Non-pigmented ciliary epithelial cell (primary cell): ENCODE measurements at places on chromosomes 7 and 10.

- DNase-seq, result no peak
Observed at GRCh38 chr10:86017841-86018734, 348.5 kb downstream of the GRID1 start.

- DNase-seq, result no peak
Observed at GRCh38 chr10:6072215-6072934, 10.2 kb upstream of the IL2RA start.

- no peak for DNase-seq
Observed at GRCh38 chr10:30028738-30029030, 30.7 kb downstream of the JCAD start.

GRCh38 chr7:24714676-24715010, 42.6 kb downstream of the GSDME start:
- DNase-seq, result no peak

- no peak for DNase-seq
Observed at GRCh38 chr7:140698477-140698876, 2.0 kb downstream of the NDUFB2 start.

- no peak for DNase-seq
Observed at GRCh38 chr7:103001210-103001609, 73.4 kb downstream of the FBXL13 start.

- DNase-seq, result no peak
Observed at GRCh38 chr10:60271319-60272040, 118.2 kb downstream of the ANK3 start.

- DNase-seq, result no peak
Observed at GRCh38 chr10:15652757-15653156, 67.0 kb downstream of the ITGA8 start.

DNA sequence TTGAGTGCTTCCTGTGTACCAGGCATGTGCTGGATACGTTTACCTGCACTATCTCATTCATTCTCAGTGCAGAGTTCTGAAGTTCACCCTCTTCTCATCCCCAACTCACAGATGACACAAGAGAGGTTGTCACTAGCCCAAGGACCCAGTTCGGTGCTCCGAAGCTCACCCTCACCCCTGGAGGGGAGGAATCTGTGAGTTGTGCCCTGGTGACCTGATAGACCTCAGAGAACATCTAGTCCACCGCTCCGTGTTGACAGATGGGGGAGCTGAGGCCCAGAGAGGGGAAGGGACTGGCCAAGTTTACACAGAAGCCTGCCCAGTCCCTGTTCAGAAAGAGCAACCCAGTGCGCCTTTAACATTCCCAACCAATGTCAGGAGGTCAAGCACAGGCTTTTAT, 44.8 kb upstream of the EMX2 start:
- no peak for DNase-seq

DNA sequence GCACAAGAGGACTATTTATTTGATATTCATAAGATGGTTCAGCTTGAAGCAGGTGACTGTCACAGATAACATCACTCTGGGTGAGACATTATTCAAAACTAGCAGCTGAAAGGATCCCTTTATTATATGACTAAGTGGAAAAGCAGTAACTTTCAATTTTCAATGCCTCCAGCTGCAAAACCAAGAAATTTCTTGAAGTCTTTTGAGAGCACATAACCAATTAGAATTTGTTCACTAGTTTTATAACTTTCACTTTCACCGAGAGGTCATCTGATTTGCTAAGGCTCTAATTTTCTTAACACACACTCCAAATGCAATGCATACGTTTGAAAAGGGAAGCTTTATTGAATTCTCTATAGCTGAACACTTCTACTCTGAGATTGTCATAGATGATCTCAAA, 88.6 kb upstream of the KLF14 start:
- no peak for DNase-seq

- DNase-seq, result no peak
Observed at GRCh38 chr7:85480666-85481065, 293.8 kb upstream of the SEMA3D start.

- no peak for DNase-seq
Observed at GRCh38 chr7:123455965-123456470, 78.4 kb downstream of the IQUB start.

- DNase-seq, result no peak
Observed at GRCh38 chr7:100469227-100470044, 5.4 kb upstream of the SPACDR start.

GRCh38 chr7:7956531-7957128, 12.0 kb upstream of the GLCCI1 start:
- DNase-seq, result peak; percentile 60

- DNase-seq, result no peak
Observed at GRCh38 chr7:127792528-127793342, 140.7 kb downstream of the SND1 start.

GRCh38 chr10:56449770-56450169, 88.7 kb upstream of the ZWINT start:
- DNase-seq, result no peak

GRCh38 chr7:123191132-123191531, 8.6 kb downstream of the SLC13A1 start:
- no peak for DNase-seq

DNA sequence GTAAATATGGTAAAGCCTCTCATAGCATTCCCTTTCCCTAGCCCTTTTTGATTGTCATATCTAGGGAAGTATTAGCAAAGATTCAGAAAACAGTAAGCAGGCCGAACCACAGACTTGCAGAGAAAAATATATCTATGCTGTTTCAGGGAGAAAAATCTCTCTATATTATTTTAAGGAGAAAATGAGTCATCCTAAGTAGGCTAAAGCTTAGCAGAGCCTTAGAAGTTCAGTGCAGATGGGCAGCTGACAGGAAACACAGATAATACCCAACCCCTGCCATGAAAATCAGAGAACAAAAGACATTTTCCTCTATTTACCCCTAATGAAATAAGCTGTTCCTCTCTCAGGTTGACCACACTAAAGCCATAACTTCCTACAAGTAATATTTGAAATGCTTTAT, 16.5 kb downstream of the C1QL3 start:
- DNase-seq, result no peak

- DNase-seq, result no peak
Observed at GRCh38 chr10:132249824-132250375, 57.9 kb downstream of the STK32C start.

GRCh38 chr10:104809288-104810090, 168.4 kb downstream of the SORCS3 start:
- peak; percentile 9 for DNase-seq

GRCh38 chr7:21902240-21902639, 43.5 kb downstream of the CDCA7L start:
- DNase-seq, result peak; percentile 22

- no peak for DNase-seq
Observed at GRCh38 chr7:42671627-42672026, 240.2 kb downstream of the C7orf25 start.

GRCh38 chr10:22658745-22659410, 55.5 kb downstream of the PIP4K2A start:
- DNase-seq, result no peak

GRCh38 chr7:33757050-33757449, 148.3 kb upstream of the BMPER start:
- DNase-seq, result no peak

DNA sequence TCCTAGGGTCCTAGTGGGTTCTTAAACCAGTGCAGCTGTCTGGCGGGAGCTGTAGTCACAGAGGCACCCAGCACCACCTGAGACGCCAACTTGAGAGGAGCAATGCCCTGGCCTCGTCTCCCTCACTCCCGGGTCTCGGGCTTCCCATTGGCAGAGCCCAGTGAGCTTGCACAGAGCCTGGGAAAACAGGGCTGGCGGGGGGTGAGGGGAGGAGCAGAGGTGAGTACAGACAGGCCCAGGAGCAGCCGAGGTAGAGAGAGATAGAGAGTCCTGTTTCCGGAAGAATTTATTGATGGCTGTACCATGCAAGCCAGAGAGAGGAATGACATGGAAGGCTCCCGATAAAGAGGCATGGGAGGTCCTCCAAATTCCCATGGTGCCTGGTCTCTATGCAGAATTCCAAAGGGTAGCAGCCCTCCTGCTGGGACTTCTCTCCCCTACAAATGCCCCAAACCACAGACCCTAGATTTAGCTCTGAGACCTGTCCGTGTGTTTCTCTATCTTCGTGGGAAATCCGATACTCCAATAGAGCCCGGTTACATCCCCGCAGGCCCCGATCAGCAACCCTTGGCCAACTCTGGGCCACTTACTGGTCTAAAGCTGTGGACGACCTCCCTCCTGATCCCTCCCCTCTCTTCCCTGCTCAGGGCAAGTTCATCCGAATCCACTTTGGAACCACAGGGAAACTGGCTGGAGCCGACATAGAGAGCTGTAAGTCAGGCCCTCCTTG, 20.3 kb upstream of the MYH16 start:
- no peak for DNase-seq

DNA sequence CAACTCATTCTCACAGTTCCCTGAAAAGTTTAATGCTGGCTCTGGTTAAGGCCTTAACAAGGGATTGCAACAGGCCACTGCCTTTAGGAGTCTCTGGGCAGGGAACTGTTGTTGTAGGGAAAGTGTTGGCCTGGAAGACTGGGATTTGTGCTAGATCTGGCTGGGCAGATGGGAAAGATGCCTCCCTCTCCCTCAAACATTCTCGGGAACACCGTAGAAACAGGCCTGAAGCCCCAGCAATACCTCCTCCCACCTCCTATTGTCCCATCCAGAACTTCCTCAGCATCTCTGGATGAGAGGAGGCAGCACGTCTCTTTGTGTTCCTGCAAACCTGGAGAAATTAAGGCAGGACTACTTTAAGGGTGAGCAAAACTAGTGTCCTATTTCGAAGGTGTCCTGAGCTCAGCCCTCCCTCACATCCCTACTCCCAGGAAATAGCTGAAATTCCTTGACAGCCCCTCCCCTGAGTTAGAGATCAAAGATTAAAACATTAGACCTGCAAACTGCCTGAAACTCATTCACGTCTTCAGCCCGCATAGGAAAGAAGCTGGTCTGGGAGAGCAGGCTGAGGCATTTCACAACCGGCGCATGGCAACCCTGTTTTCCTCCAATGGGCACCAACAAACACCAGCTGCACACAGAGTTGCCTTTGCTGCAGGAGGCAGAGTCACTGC, 10.9 kb upstream of the MAP3K8 start:
- no peak for DNase-seq

DNA sequence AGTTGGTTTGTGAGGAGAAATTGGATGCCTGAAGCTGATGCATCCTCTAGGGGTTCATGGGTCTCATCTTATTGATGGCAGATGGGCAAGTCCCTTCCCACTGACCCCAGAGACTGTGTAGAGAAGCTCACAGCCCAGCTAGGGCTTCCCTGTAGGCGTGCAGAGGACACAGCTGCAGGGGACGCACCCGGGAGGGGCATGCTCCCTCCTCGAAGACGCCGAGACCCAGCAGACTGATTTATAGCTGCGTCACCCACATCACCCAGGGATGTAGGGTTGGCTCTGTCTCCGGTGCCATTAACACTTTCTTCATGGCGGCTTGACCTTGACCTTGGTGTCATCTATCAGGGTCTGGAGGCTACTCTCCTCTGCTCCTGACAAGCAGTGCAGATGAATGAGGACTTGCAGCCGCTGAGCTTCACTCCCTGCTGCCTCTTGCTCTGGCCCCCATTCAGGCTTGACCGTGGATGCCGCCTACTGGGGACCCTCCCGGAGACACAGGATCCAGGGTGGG, 549.7 kb downstream of the TCERG1L start:
- no peak for DNase-seq

GRCh38 chr7:54179321-54180029, 362.7 kb upstream of the VSTM2A start:
- DNase-seq, result no peak

DNA sequence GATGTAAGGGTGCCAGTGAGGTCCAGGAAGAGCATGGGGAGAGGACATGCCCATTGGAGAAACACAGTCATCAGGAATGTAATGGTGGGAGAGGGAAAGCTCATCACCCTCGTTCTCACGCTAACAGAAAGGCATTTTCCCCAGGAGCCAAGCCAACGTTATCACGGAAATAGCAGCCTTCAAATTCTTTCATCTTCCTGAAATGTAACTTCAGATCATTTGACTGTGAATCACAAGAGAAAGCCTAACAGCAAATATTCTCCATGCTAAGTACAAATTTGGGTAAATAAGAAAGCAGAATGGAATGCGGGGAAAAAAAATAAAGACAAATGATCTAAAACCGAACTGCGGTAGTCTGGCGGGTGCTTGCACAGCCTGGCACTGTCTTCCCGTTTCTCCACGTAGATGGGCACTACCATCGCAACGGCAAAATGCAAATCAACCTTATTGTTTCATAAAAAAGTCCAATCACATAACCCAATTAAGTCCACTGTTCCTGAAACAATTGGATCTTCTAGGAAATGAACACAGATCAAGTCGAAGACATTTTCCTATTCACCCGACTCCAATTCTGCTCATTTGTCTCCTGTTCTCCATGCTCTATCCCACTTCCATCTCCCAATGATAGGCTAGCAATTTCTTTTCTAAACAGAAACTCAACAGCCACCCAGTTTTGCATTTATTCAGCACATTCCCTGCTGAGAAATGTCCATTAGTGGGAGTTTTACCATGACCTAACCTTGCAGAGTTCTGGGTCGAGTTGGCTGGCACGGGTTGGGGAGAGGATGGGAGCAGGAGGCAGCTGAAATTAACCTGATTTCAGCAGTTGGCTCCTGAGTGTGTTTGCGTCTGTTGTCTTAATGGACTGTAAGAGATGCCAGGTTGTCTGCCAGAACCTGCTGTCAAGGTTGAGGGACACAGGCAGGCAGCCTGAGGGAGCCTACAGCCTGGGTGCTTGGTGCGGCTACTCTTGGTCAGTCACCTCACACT, 74.6 kb upstream of the FRMD4A start:
- DNase-seq, result peak; percentile 87

DNA sequence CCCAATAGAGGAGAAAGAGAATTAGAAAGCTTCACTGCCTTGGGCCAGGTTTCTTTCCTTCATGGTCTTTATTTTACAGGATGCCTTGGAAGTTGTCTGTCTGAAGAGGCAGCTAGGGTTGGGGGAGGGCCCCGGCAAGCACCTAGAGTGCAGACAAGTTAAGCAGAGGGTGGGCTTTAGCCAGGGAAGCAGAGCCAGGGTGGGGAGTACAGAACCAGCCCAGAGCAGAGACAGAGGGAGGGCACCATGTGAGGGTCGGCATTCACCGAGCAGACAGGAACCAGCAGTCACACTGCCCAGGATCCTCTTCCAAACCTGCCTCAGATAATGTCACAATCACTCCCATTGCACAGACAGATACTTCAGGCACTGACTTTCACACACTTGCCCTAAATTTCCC, 75.9 kb downstream of the ADARB2 start:
- DNase-seq, result no peak

- no peak for DNase-seq
Observed at GRCh38 chr7:27846388-27846787, 106.4 kb downstream of the TAX1BP1 start.

DNA sequence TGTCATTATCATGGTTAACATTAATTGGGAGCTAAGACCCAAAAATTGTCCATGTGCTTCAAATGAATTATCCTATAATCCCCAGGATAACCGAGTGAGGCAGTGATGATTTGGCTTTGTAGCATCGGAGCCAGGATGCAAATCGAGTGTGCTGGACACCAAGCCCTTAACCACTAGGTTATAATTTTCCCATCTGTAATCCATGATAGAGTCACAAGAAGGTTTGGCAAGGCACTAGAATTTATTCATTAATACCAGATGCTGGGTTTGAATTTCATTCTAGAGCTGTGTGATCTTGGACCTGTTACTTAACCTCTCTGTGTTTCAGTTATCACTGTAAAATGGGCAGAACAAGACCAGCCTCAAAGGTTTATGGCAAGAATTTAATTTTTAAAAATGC, 21.0 kb upstream of the ITGB1 start:
- DNase-seq, result no peak
